ENCODE measurements at places on chromosomes 5 and 9.

- DNase-seq, result peak; percentile 11
Measured at GRCh38 chr9:92728831-92729734, 35.5 kb downstream of the BICD2 start.

DNA sequence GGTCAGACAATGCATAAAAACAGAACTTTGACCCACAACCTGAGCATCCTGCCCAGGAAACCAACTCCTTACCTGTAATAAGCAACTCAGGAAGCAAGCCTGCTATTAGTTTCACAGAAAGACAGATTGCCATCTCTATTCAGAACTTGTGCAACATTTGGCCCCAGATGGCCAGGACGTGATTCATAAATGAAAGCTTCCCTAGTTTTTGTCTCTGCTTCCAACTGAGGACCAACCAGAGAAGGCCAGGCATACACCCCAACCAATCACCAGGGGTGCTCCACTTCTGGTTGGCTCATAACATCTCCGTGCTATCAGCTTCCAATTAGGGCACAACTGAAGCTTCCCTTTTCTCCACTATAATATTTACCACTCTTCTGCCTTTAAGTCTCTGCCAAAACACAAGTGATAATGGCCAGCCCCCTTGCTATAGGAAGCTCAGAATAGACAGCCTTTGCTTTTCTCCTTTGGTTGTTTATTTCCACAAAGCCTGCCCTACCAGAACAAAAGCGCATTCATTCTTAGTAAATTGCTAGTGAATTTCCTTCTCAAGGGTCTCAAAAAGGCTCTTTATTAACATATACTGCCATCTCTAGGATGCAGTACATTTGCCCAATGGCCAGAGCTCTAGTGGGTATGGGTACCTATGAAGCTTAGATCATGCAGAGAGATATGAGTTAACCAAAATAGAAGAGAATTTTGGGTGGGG lies 289.7 kb upstream of the DAP start:
- no peak for DNase-seq

GRCh38 chr9:80881320-80881719 lies 808.0 kb downstream of the TLE1 start:
- no peak for DNase-seq

- peak; percentile 46 for DNase-seq
Measured at GRCh38 chr5:151757233-151758140, 944 bp downstream of the ATOX1 start.

DNA sequence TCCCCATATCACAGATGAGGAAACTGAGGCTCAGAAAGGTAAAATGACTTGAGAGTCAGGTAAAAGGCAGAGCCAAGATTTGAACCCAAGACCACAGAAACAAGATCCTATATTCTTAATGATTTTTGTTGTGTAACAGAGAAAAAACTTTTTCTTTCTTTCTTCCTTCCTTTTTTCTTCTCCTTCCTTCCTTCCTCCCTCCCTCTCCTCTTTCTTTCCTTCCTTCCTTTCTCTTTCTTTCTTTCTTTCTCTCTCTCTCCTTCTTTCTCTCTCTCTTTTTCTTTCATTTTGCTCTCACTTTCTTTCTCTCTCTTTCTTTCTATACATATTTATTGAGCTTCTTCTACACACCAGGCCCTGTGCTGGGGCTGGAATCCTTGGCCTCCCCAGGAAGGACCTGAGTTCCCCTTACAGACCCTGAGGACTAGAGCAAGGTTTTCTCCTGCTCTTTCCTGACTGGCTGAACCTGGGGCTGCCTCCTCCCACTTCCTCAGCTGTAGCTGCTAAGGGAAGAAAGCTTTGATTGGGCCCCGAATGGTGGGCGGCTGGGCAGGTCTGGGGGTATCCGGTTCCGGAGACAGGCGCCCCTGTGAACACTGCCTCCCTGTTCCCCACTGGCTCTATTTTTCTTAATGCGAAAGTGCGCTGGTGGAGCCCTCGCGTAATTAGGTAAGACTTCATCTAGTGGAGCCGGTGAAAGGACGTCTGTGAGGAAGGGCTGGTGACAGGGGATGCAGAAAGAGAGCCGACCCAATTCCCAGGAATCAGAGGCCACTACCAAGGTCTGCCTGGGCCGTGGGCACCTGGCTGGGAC lies 27.4 kb upstream of the KIF12 start:
- no peak for DNase-seq

- peak; percentile 30 for DNase-seq
Measured at GRCh38 chr9:92969516-92970466, 22.5 kb downstream of the FGD3 start.

DNA sequence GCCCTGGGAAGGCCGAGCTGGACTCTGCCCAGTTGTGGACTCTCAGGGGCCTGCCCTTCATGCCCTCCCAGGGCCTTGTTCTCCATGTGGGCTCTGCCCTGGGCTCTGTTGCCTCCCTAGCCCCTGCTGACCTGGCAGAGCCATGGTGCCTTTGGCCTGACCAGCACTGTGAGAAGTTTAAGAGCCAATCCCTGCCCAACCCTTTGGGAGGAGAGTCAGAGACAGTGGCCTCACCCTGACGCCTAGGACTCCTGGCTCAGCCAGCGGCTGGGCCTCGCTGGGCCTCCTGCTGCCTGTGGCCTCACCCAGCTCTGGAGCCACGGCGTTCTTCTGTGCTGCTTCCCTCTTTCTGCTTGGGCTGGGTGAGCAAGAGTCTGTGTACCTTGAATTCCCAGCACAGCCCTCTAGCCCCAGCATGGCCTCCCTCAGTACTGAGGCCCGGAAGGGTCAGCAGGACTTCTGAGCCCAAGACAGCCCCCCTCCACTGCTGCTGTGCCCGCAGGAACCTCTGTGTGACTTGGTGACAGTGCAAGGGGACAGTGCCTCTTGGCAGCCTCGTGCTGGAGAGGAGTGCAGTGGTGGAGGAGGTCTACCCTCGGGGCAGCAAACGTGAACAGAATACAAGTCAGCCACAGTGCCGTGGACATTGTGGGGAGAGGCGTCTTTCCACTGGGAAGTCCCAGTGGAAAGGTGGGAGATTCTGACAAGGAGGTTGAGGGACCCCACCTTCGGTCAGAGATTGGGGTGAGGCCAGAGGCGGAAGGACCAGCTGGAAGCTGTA lies 97.4 kb downstream of the CACNA1B start:
- no peak for DNase-seq

DNA sequence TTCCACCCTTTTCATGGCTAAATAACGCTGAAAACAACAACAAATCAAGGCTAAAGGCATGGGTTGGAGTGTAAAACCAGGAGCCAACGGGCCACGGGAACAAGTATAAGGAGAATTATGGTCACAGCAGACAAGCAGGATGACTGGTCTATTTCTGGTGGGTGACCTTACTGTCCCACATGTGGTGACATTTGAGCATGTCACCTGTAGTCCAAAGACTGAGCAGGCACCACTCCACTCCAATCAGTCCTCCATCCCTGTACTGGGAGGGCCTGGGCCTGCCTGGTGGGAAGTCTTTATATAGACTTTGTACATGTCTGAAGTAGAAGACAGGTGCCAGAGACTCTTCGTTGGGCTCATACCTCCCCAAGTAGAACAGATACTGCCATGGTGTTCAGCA lies 36.8 kb downstream of the C9orf153 start:
- DNase-seq, result no peak

GRCh38 chr9:104971511-104971910 lies 43.6 kb upstream of the ABCA1 start:
- no peak for DNase-seq

GRCh38 chr9:110131499-110131898 lies 76.5 kb downstream of the C9orf152 start:
- no peak for DNase-seq

- DNase-seq, result no peak
Measured at GRCh38 chr5:58019614-58020013, 440.3 kb downstream of the PLK2 start.

- DNase-seq, result no peak
Measured at GRCh38 chr5:169221519-169221918, 79.4 kb downstream of the SLIT3 start.

DNA sequence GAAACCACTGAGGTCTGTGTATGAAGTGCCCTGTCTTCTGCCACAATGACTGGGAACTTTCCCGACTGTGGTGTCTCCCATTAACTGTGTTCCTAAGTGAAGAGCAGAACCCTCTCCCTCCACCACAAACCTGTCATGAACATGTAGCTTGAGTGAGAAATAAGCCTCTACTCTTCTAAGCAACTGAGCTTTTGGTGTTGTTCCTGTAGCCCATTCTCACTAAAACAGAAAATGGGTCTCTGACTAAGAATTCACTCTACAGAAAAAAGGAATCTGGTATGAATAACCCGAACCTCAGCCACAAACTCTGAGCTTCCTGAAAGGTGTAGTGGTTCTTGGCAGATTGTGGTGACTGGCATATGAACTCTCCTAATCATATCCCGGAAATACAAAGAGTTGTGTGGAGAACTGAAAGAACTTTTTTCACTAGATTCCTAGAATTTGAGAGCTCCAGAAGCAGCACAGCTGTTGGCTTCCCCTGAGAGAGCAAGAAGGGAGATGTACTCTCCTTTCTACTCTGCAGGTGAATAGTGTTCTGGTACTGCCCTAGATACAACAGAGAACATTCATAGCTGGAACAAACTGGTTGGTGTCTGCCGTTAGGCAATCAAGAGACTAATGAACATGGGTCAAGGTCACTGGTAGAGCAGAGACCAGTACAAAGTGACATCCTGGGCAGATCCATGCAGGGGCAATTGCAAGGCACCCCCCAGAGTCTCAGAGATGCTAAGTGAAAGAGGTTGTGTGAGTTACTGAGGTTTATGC lies 283.8 kb downstream of the PDE4D start:
- DNase-seq, result no peak

GRCh38 chr9:22363421-22363887 lies 83.2 kb upstream of the DMRTA1 start:
- DNase-seq, result no peak

DNA sequence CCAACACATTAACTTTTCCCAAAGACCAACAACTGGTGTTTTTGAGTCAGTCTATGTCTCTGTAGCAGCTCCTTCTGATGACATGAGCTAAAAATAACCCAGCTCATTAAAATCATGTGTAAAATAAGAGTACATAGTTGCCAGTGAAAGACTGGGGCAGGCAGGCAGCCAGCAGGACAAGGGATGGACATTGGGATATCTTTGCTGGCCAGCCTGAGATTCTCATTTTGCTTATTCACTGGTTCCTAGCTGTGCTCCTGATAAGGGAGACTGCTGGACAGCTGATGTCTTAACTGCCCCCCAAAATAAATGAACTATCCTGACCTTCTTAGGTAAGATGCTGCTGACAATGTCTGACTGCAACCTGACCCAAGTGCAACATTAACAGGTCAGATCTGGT lies 33.9 kb downstream of the EPB41L4B start:
- DNase-seq, result no peak

- no peak for DNase-seq
Measured at GRCh38 chr9:32345243-32345642, 39.2 kb upstream of the ACO1 start.

DNA sequence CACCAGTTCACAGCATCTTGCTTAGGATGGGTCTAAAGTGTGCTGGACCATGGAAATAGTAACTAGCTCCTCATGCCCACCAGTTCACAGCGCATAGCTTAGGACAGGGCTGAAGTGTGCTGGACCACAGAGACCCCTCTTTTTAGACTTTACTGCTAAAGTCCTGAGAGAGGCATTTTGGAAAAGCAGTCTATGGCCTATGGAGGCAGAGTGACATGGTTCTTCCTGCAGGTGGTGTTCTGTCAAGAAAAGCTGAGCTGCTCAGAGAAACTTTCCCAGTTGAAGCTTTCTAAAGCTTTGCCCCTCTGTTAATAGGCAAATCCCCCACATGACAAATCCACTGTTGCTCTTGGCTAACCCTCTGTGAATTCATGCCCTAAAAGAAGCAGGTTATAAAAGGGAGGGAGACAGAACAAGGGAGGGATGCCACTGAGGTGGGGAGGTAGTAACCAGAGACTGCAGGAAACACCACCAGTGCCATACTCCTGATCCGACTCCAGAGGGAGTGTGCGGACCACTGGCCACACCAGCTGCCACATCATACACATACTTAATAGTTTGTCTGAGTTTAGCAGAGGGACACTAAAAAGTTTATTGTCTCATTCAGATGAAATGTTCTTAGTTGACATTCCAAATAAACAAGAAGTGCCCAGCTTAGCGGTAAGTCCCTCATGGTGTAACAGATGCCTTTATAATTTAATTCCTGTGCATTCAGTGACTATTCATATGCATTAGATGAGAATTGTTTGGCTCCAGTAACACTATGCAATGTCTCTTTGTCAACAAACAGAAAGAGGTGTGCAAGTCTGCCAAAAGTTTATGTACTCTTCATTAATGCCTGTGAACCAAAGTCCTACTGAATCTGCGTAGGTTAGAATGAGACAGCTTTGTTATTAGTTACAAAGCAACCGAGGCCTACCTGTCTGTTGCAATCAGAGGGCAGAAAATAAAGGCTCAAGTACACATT lies 236.2 kb upstream of the NFIL3 start:
- DNase-seq, result no peak

- DNase-seq, result no peak
Measured at GRCh38 chr5:154363411-154363810, 82.4 kb upstream of the SAP30L start.

GRCh38 chr5:108989761-108990392 lies 242.2 kb downstream of the FER start:
- no peak for DNase-seq

GRCh38 chr9:86459191-86459590 lies 105.0 kb upstream of the TUT7 start:
- no peak for DNase-seq

- DNase-seq, result peak; percentile 32
Measured at GRCh38 chr5:35672995-35673394, 55.3 kb downstream of the SPEF2 start.

DNA sequence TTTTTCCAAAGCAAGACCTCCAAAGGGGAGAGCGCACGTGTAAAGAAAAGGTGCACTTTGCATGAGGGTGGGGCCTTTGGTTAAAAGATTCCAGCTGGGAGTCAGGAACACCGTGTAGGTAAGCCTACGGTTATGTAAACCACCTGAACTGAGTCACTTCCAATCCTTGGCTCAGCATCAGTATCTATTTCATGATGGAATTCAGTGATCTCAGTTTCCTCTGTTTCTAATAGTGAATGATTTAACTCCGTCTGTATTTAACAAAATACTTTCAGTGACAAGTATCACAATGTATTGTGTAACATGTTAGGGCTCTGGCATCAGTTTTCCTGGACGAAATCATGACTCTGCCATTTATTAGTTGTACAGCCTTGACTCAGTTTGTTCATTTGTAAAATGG lies 1.3 kb upstream of the SVEP1 start:
- DNase-seq, result no peak

GRCh38 chr5:34009610-34010009 lies 1.8 kb upstream of the AMACR start:
- DNase-seq, result no peak

DNA sequence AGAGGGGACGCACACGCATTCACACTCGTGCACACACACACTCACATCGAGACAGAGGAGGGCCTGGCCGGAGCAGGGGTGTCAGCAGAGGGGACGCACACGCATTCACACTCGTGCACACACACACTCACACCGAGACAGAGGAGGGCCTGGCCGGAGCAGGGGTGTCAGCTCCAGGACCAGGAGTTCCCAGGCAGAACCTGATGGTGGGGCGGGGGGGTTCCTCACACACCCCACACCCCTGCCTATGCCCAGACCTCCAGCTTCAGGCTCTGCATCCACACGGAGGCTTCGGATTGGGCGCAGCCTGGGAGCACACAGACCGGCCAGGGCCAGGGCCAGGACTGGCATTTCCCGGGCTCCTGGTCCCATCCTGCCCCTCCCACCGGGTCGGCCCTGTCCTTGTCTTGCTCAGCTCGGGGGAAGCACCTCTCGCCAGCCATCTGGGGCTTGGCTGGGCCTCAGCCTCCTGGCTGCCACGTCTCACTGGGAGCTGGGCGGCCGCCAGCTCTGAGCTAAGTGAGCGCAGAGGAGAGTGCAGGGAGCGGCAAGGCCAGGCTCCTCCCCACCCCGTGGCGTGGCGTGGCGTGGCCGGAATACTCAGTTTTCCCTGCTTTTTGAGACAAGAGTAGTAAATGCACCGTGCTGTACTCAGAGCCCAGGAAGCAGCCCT lies 31.3 kb downstream of the ADAMTS2 start:
- DNase-seq, result no peak
